T-helper 9 cell (primary cell): ENCODE measurements at places on chromosomes 6 and 20.

GRCh38 chr6:123182998-123183397, 187.0 kb downstream of the CLVS2 start:
- no peak for DNase-seq

DNA sequence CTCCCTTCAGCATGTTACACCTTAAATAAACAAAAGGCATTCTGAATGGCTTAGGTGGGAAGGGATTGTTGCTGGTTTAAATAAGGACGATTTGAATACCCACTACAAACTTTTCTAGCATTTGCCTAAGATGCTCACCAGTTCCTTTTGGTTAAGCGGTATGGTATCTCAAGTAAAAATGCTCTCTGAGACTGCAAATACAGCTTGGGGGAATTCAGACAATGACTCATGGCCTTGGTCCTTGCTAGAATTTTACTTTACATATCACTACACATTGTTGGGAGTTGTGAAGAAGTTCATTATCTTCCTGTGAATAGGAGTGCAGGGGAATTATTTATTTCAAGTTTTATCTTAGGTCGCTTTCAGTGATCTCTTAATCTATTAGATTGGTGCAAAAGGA, 670.7 kb downstream of the UTRN start:
- DNase-seq: no peak

DNA sequence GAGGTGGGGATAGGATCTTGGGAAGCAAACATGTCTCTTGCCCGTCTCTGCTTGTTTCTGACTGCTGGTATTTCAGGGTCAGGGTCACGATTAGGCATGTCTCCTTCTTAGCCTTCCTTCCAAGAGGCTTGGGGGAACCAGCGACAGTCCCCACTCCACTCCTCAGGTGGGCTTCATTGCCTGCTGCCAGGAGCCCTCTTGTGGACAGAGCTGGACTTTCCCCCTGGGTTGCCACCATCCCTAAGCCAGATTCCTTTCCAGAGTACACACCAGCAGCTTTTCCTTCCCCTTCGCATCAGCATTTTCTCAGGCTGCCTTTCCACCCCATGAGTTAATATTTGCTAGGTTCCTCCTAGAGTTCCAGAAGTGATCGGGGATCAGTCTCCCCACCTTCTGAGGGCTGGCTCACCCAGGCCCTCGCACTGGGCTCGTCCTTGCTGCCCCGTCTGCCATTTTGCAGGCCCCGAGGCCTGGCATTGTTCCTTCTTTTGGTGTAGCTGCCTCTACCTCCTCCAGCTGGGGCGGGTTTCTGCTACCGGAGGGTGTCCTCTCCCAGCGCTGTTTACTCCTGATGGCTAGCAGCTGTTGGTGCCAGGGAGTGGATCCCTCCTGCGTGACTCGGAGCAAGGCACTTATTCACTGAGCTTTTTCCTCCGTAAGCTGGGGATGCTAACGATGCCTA, 8.8 kb upstream of the C20orf144 start:
- no peak for DNase-seq

GRCh38 chr20:44702776-44703175, 12.4 kb upstream of the CCN5 start:
- no peak for DNase-seq

DNA sequence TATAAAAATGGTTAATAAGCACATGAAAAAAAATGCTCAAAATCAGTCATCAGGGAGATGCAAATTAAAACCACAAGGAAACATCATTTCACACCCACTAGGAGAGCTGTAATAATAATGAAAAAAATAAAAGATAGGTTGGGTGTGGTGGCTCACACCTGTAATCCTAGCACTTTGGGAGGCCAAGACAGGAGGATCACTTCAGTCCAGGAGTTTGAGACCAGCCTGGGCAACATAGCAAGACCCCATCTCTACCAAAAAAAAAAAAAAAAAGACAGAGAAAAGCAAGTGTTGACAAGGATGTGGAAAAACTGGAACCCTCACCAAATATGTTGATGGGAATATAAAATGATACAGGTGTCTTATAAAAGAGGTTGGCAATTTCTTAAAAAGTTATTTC, 3.0 kb upstream of the MYLK4 start:
- no peak for DNase-seq

DNA sequence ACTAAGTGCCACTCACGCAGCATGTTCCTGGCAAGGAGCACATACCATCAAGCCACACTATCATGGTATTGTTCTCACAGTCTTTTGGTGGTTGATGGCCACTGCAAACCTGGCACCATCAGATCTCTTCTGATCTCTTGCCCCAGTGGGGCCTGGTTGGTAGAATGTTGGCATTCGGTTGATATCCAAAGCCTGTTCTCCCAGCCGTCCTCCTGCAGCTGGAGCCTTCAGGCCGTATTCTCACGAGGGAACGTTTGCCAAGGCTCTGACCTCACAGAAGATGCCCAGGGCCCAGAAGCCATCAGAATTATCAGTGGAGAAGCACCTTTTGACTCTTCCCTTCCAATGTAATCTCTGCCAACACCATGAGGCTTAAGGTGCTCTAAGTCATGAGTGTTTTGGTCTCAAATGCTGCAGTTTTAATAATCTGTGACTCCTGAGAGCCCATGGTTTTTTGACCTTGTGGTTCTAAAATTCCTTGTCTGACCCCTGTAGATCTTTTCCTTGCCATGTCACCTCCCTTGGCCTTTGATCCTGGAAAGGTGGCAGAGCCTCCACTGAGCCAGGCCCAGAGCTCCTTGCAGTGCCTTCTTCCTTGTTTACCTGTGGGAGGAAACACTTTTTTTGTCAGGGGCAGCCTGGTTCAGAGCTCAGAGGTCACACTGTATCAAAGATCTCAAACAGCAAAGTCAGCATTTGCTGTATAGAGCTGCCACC, 27.8 kb downstream of the POFUT1 start:
- DNase-seq: no peak

DNA sequence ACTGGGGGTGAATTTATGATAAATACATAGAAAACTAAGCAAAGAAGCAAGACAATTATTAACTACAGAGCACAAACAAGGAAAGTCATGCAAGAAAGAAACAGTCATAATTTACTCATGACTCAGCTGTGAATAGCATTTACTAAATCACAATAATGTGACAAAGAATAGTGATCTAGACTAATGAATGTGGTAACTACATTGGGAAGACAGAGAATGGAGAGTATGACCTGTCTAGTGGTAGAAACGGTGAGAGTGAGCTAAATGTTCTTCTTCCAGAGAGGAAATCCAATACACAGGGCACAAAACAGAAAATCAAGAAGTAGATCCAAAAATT, 153.5 kb upstream of the DST start:
- DNase-seq: no peak
